ENCODE measurements at places on chromosomes 11 and 22. TPM values are rescaled to one million over a fixed set of nuclear protein-coding genes. Genes with fewer than 3 reads are reported as not detected.

Gene H19
- total RNA-seq: 0.50 TPM

Gene DDX25
- 0.11 TPM for total RNA-seq

Gene CCDC157
- 2.5 TPM for total RNA-seq

Gene CALCA
- not detected for total RNA-seq

Gene IRF7
- 7.4 TPM for total RNA-seq

Gene NXPE4
- total RNA-seq: not detected

Gene KDELR3
- 98.8 TPM for total RNA-seq

Gene ATM
- total RNA-seq: 121 TPM

Gene GLYATL2
- 1.4 TPM for total RNA-seq

Gene GRK3
- 2.2 TPM for total RNA-seq

Gene TMA7B
- not detected for total RNA-seq

Gene SLC5A1
- total RNA-seq: not detected

Gene ELMOD1
- 1.1 TPM for total RNA-seq

Gene C11orf87
- total RNA-seq: not detected

Gene SOX10
- total RNA-seq: not detected

Gene C11orf21
- total RNA-seq: not detected

Gene MS4A2
- not detected for total RNA-seq

Gene UBQLNL
- not detected for total RNA-seq

Gene DLAT
- 46.5 TPM for total RNA-seq

Gene NLRP10
- total RNA-seq: 10.7 TPM

Data from uterine smooth muscle cell (primary cell).